Kidney (tissue), 22 donors: ENCODE measurements at places on chromosomes 13 and 19. TPM values are rescaled to one million over a fixed set of nuclear protein-coding genes. Genes with fewer than 3 reads are reported as not detected.

DNA sequence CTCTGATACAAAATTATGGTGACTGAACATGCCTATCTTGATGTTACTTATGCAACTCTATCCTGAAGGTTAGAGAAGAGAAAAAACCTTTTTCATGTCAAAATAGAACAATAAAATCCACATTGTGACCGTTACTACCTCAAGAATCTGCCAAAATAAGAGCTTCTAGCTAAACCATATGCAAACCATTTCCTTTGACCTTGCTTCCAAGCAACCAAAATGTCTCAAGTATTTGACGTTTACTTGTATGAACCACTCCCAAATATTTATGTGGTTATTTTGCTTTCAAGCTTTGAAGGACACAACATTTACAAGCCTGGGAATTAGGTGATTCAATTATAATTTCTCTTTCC is 13.9 kb downstream of the FOXO1 start:
- H3K27ac ChIP-seq: no peak overlapping the region
- no peak overlapping the region for H3K4me3 ChIP-seq
- no peaks in the 10 kb centered on the region for H3K4me1 ChIP-seq
- H3K27me3 ChIP-seq: no peaks in the 10 kb centered on the region
- H3K36me3 ChIP-seq: no peaks in the 10 kb centered on the region

DNA sequence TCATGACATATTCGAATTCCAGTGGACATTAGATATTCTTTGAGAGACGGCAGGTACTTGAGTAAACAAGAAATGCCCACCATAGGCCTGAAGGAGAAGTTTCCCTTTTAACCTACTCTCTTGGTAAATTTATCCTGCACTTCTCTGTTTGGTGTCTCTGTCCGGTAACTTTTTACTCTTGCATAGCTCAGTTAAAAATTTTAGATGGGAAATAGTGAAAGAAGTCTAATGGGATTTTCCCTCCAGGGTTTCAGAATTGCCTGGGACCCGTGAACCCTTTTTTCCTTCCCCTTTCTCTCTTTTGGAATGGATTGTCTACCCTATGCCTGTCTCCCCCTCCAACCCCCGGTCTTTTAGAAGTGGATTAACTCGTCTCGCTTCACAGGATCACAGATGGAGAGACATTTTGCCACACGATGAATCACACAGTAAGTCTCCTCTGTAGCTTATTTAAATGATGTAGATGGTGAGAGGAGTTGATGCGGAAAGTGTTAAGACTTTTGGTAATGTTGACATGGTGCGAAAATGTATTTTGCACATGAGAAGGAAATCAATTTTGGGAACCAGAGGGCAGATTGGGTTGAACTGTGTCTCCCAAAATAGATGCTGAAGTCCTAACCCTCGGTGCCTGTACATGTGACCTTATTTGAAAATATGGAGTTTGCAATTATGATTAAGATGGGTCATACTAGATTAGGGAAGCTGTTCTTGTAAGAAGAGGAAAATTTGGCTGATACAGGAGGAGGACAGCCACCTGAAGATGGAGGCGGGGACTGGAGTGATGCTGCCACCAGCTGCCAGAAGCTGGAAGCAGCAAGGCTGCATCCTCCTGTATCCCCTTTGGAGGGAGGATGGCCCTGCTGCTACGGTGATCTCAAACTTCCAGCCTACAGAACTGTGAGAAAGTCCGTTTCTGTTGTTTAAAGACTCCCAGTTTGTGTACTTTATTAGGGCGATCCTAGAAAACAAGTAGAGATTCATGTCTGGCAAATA is 711 bp upstream of the MIPEP start:
- no peaks in the 10 kb centered on the region for H3K27me3 ChIP-seq
- peak overlapping the region; percentile 4 for H3K4me3 ChIP-seq
- H3K4me1 ChIP-seq: peaks cover 2% of the 10 kb centered on the region
- DNase-seq: no peak

The PRKD2 gene
- total RNA-seq: 69.8 TPM

The UBL3 gene
- total RNA-seq: 34.1 TPM

DNA sequence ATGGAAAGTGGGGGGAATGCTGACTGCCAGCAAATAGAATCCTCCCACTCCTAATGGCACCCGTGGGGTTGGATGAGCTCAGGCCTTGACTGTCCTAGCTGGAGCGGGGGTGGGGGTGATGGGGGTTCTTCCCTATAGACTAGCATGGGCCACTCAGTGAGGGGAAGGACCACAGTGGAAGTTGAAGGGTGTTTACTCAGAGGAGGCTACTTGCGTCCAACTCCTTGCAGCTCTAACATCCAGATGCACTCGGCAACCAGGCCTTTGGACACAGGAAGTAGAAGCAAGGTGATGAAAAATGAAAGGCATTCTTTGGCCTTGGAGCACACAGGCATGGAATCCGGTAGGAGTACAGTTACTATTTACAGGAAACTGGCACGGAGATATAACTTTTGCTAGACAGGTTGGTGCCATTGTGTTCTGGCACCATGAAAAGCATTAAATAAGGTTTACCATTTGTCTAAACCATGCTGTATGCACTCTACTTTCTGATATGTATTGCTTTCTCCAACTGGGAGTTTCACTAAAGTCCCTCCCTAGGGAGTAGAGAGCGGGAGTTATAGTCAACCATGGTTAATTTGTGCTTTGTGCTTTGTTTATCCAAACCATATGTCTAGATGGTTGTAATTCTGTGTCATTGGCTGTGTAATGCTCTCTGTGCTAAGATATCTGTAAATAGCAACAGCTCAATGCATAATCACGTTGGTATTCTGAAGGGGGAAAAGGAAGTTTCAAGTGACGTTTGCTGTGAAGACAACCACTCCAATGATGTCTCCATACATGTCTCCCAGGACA is 125.3 kb downstream of the TSHZ3 start:
- DNase-seq: no peak
- H3K4me1 ChIP-seq: no peaks in the 10 kb centered on the region
- no peaks in the 10 kb centered on the region for H3K27me3 ChIP-seq
- H3K27ac ChIP-seq: no peak overlapping the region
- H3K36me3 ChIP-seq: no peaks in the 10 kb centered on the region

The TMEM145 gene
- not detected for total RNA-seq

GRCh38 chr19:48687776-48688175 is 8.0 kb upstream of the FUT2 start:
- no peak overlapping the region for H3K27ac ChIP-seq
- H3K4me1 ChIP-seq: no peaks in the 10 kb centered on the region
- no peaks in the 10 kb centered on the region for H3K27me3 ChIP-seq
- H3K4me3 ChIP-seq: no peak overlapping the region
- no peaks in the 10 kb centered on the region for H3K36me3 ChIP-seq

GRCh38 chr19:8494158-8494557 is 8.3 kb downstream of the PRAM1 start:
- no peaks in the 10 kb centered on the region for H3K27me3 ChIP-seq
- no peaks in the 10 kb centered on the region for H3K36me3 ChIP-seq
- no peaks in the 10 kb centered on the region for H3K4me1 ChIP-seq
- H3K4me3 ChIP-seq: no peak overlapping the region

GRCh38 chr19:35471946-35472345 is 18.3 kb downstream of the KRTDAP start:
- no peak overlapping the region for H3K4me3 ChIP-seq
- H3K27me3 ChIP-seq: no peaks in the 10 kb centered on the region

The RNF225 gene
- total RNA-seq: 0.25 TPM

The AP1M2 gene
- total RNA-seq: 74.1 TPM

GRCh38 chr19:31342926-31343325 is 6.3 kb downstream of the TSHZ3 start:
- peaks cover 5% of the 10 kb centered on the region for H3K27me3 ChIP-seq
- peaks cover 11% of the 10 kb centered on the region for H3K4me1 ChIP-seq
- no peaks in the 10 kb centered on the region for H3K36me3 ChIP-seq

GRCh38 chr13:75226733-75227435 is 255.1 kb downstream of the TBC1D4 start:
- DNase-seq: no peak
- H3K4me1 ChIP-seq: no peaks in the 10 kb centered on the region
- H3K4me3 ChIP-seq: no peak overlapping the region
- H3K27me3 ChIP-seq: no peaks in the 10 kb centered on the region
- no peak overlapping the region for H3K27ac ChIP-seq

GRCh38 chr13:113407531-113408393 is 43.8 kb upstream of the GRTP1 start:
- no peak overlapping the region for H3K27ac ChIP-seq
- peak; percentile 6 for DNase-seq
- peaks cover 3% of the 10 kb centered on the region for H3K4me1 ChIP-seq
- H3K36me3 ChIP-seq: no peaks in the 10 kb centered on the region
- H3K27me3 ChIP-seq: no peaks in the 10 kb centered on the region

GRCh38 chr13:79851318-79851717 is 370.4 kb downstream of the NDFIP2 start:
- no peak overlapping the region for H3K4me3 ChIP-seq
- no peaks in the 10 kb centered on the region for H3K36me3 ChIP-seq
- no peaks in the 10 kb centered on the region for H3K27me3 ChIP-seq

The MRPS31 gene
- total RNA-seq: 24.3 TPM

The FCER2 gene
- 1.0 TPM for total RNA-seq

The ZNF780B gene
- 33.2 TPM for total RNA-seq

The FUT3 gene
- 3.0 TPM for total RNA-seq

DNA sequence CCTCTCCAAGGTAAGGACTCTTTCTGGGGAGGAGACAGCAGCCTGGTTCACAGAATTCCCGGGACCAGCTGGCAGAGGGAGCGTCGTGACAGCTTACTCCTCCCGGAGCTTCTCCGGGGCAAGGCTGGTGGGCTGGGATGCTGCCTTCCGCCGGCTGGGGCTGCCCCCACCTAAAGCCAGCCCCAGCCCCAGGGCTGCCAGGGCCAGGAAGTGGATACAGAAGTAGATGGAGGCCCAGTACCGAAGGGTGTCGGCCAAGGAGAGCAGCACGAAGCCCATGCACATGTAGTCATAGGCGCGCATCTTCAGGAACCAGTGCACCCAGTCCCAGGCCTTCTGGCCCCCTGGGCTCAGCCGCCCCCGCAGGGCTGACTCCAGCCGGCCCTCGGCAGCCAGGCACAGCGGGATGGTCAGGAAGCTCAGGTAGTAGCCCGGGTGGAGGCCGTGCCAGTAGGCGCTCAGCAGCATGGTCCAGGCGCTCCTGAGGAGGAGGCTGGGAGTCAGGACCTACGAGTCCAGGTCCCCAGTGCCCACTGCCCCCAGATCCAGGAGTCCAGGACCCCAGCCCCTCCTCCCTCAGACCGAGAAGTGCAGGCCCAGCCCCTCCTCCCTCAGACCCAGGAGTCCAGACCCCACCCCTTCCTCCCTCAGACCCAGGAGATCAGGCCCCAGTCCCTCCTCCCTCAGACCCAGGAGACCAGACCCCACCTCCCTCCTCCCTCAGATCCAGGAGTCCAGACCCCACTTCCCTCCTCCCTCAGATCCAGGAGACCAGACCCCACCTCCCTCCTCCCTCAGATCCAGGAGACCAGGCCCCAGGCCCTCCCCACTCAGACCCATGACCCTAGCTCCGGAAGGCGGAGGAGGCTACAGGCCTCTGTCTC is 1.2 kb upstream of the TMC4 start:
- H3K4me3 ChIP-seq: no peak overlapping the region
- H3K27me3 ChIP-seq: no peaks in the 10 kb centered on the region
- no peaks in the 10 kb centered on the region for H3K4me1 ChIP-seq
- H3K36me3 ChIP-seq: no peaks in the 10 kb centered on the region
- no peak for DNase-seq

GRCh38 chr19:29855087-29855486 is 43.3 kb downstream of the CCNE1 start:
- no peaks in the 10 kb centered on the region for H3K4me1 ChIP-seq
- DNase-seq: no peak
- H3K27me3 ChIP-seq: no peaks in the 10 kb centered on the region
- H3K36me3 ChIP-seq: no peaks in the 10 kb centered on the region
- no peak overlapping the region for H3K4me3 ChIP-seq

The VSTM1 gene
- 0.35 TPM for total RNA-seq

The KDELR1 gene
- total RNA-seq: 169 TPM

DNA sequence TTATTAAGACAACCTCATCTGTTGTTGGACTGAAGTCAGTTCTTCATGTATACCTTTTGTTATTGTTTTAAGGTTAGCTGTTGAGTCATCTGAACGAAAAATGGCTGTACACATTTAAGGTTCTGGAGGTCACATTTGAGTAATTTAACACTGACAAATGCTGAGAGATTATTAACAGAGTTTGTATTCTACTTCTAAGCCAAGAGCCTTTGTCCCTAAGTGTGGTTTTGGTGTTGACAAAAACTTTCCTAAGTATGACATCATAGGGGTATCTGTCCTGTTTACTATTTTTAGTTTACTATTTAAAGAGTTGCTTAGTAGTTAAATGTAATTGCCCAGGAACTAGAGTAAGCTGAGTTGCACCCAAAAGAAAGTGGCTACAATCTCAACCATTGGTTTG is 71.9 kb downstream of the CDK8 start:
- DNase-seq: no peak
- H3K36me3 ChIP-seq: no peaks in the 10 kb centered on the region
- no peak overlapping the region for H3K27ac ChIP-seq
- H3K4me1 ChIP-seq: no peaks in the 10 kb centered on the region
- no peak overlapping the region for H3K4me3 ChIP-seq

The PRRG2 gene
- 14.9 TPM for total RNA-seq

DNA sequence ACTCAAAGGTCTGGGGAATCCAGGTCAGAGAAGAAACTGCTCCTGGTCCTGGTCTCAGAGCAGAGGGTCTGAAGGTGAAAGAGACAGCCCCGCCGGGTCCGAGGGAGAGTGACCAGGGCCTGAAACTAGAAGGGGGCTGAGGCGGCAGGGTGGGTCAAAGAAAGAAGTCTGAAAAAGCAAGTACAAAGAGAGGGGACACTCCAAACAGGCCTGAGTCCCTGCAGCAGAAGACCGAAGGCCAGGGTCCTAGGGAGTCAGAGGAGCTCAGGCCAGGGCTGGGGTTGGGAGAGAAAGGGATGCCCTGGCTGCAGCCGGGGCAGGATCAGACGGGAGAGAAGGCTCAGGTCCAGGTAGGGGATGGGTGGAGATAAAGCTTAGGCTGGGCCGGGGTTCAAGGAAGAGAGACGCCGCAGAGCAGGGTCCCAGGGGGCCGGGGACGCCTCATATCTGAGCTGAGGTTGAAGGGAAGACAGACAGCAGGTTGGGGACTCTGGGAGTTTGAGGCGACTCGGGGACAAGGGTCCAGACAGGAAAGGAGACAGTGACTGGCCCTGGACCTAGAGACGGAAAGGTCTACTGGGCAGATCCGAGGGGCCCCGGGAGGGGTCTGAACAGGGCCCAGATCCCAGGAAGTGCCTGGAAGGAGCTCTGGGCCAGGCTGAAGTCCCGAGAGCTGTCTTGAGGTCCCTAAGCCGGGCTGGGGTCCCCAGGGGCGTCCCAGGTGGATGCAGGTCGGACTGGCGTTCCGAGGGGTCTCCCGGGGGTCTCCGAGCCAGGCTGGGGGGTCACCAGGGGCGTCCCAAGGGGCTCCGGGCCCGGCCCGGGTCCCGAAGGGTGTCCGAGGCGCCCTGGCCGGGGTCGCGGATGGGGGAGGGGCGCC is 795 bp downstream of the MLLT1 start:
- H3K4me3 ChIP-seq: peak overlapping the region; percentile 76
- no peaks in the 10 kb centered on the region for H3K36me3 ChIP-seq
- H3K27me3 ChIP-seq: no peaks in the 10 kb centered on the region

- H3K4me1 ChIP-seq: no peaks in the 10 kb centered on the region
- no peak overlapping the region for H3K4me3 ChIP-seq
- no peaks in the 10 kb centered on the region for H3K27me3 ChIP-seq
- peak; percentile 22 for DNase-seq
- H3K27ac ChIP-seq: no peak overlapping the region
- H3K36me3 ChIP-seq: no peaks in the 10 kb centered on the region
Observed at GRCh38 chr13:80555796-80556678, 215.1 kb upstream of the SPRY2 start.
